T-helper 1 cell (primary cell): ENCODE measurements at places on chromosomes 4 and X.

GRCh38 chr4:112978691-112979472 lies 70.6 kb upstream of the ANK2 start:
- DNase-seq: no peak

DNA sequence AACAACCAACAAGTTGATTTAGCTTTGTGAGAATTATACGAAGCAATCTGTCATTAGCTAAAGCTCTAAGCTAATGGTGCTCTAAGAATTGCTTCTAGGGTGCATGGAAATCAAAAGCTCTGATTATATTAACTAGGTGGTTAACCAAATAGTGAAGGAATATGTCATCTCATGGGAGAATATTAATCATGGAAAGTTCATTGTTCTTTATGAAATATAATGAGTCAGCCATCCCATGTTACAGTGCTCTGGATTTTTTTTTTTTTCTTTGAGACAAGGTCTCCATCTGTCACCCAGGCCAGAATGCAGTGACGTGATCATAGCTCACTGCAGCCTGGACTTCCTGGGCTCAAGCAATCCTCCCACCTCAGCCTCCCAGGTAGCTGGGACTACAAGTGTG lies 10.5 kb downstream of the DCAF8L2 start:
- no peak for DNase-seq

- DNase-seq: no peak
Measured at GRCh38 chrX:150375243-150375770, 12.2 kb downstream of the MAMLD1 start.

DNA sequence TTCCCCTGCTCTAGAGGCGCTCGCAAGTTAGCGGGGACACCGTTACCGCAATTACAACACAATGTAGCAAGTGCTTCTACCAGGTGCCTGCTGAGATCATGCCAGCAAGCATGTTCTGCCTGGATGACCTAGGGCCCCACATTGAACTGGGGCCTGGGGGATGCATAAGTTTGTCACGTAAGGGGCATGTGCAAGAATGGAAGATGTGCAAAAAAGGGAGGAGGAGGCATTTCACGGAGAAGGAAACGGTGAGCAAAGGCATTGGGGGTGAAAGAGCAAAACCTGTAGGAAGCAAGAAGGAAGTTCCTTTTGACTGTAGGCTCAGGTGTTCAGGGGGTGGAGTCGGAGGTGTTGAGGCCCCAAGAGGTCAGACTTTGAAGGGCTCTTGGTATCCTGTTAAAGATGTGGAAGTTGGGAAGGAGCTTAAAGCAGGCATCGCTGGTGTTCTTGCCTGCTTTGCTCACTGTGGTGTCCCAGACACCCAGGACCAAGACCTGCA lies 602 bp upstream of the SCARB2 start:
- DNase-seq: no peak
